Astrocyte of the hippocampus (primary cell): ENCODE measurements at places on chromosomes 5 and 9.

GRCh38 chr5:43192558-43193180 lies 644 bp downstream of the NIM1K start:
- DNase-seq: peak; percentile 53

DNA sequence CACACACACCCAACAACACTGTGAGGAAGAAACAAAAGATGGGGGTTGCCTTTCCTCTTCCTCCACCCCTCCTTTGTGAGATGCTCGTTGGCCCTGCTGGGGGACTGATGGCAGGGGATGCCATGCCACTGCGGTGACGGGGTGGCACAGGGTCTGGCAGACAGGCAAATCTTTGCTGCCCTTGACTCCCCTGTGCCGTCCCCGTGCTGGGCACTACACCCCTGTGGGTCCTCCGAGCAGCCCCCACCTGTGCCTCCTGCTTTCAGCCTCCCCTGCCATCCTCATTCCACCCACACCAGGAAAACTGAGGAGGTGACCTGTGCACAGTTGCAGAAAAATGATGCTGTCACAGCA lies 40.2 kb upstream of the IER5L start:
- DNase-seq: no peak

DNA sequence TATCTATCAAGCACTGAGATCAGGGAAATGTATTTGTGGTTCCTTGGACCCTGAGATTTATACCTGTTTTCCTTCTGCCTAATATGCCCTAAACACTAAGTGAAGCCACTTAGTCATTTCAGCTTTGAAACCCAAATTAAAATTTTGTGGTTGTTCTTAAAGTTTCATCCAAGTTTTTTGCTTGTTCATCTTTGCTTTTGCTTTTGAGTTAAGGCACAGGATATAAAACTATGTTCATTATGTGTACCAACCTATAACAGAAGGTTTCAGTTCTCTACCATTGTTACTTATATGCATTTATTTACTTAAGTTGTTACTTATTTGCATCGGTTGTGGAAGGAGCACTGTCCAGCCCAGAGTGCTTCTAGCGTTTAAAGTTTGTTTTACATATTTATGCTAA lies 382.3 kb downstream of the PTPRD start:
- DNase-seq: no peak

DNA sequence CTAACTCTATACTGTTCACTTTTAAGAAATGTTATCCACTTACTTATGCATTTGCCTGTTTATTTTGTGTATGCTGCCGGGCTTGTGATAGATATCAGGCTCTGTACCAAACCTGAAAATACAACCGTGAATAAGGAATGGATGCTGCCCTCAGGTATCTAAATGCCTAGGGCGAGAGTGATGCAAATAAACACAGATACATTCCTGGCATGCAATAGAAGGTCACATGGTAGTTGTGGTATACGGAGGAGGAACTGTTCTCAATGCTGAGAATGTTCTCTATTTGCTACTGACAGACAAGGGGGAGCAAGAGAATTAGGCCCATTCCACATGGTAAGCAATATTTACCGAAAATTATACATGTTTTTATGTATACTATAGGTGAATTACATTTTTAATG lies 227.8 kb downstream of the ICE1 start:
- DNase-seq: peak; percentile 27

DNA sequence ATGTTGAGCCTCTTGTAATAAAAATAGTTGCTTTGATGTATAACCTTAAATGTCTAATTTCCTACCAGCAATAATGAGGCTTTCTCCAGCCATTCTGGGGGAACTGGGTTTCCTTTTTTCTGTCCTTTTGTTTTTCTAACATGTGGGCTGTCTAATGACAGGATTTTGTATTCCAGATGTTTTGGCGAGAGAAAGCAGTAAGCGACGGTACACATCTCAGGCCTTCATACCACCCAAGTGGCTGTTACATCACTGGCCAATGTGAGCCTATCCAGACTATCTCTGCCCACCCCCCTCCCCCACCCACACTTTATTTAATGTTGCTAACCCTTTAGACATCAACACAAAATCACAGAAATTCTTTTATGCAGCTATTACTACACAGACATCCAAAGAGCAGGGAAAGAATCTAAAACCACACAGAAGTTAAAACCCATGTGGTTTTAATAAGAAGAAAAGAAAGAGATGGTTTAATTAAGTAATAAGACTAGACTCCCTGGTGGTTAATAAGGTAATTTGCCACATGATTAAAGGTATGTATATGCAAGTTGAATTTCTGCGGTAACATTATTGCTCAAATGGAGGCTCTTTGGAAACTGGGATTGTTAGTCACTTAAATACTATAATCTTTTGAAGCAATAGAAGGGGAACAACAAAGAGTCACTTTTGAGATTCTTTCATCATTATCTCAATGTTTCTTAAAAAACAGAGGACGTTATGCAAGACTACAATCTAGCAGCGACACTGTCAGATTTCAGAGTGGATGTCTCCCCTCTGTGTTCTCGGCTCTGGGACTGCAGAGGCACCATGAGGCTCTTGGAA lies 365.1 kb downstream of the ENC1 start:
- DNase-seq: peak; percentile 35

- DNase-seq: peak; percentile 54
These were observed 106.1 kb downstream of the THBS4 start for GRCh38 chr5:80141147-80141671.

DNA sequence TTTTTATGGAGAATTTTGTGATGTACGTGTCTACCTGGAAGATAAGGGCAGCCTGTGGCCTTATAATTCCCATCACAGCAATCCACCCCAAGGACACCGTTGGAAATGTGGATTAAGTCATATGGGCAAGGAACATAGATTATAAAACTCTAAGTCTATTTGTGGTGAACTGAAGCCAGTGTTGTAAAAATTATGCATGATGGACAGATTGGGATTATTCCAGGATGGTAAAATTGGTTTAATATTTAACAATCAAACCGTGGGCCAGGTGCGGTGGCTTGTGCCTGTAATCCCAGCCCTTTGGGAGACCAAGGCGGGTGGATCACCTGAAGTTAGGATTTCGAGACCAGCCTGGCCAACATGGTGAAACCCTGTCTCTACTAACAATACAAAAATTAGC lies 12.9 kb upstream of the SLC6A19 start:
- no peak for DNase-seq

DNA sequence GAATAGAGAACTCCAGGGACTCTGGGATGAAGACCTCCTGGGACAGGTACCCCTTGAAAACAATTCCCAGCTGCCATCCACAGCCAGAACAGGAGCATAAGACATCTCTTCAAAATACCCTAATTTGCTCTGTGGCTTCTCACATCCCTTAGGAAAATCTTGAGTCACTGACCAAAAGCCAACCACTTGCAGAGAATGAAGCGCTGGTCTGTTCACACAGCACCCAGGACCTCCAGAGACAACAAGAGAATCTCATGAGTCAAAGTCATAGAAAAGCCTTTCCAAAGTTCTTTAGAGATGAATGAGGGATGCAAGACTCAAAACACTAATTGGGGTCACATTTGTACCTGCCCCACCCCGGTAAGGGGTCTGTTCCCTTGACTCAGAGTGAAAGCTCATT lies 210.6 kb downstream of the SEMA5A start:
- no peak for DNase-seq

DNA sequence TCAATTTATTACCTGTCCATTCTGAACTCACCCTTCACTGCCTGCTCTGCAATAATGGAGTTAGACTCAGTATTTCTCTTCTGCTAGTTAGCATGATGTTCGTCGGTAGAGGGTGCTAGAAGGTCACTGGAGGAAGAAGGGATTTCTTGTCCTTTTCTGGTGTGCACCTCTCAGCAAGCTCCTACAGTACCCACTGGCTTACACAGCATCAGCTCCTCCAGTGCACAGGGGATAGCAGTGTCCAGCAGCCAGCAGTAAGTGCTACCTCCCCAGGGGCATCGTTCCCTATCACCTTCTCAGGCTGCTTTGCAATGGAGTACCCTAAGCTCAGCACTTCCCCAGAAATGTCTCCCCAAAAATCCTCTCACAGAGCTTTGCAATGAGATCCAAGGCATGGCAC lies 45.9 kb upstream of the APC start:
- DNase-seq: no peak

DNA sequence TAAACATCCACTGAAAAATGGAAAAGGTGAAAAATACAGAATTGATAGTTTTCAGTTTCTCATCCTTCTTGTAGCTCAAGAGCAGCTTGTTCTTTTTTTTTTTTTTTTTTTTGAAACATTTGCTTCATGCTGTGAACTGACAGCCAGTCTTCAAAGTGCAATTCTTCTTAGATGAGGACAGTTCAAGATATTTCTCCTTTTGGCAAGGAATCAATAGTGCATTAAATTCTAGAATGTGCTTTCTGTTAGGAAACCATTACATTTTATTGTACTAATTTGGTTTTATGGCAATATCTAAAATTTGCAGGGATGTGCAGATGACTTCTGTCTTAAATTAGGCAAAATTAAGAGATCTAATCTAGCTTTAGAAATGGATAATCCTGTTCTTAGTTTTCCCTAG lies 969.3 kb upstream of the ACO1 start:
- no peak for DNase-seq

DNA sequence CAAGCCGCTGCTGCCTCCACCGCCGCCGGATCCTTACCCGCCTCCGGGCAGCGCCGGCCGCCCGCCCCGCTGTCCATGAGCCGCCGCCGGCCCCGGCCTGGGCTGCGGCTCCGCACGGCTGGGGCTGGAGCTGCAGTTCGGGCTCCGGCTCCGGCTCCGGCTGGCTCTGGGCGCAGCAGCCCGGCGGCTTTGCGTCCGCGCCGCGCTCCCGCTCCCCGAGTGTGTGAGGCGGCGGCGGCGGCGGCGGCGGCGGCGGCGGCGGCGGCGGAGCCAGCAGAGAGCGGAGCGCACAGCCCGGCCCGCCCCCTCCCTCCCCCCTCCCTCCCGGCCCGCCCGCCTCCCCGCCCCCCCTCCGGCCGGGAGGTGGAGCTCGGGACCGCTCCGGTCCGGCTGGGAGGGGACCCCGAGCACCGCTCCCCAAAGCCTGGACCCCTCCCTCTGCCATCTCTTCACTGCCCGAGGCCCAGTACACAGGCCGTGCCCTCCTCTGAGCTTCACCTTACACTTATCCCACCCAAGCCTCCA lies at the start of gene PCDH1:
TSS of gene PCDH1 (minus strand) at position 225 of the 525 bp plus-strand sequence. CDS start at position 77, 148 bp downstream.
- DNase-seq: peak; percentile 75

GRCh38 chr9:68869022-68869421 lies 144.9 kb downstream of the PRKACG start:
- no peak for DNase-seq

- DNase-seq: no peak
These were observed 863.4 kb downstream of the DNAH5 start for GRCh38 chr5:13081116-13081515.

GRCh38 chr9:34563262-34563661 lies 26.3 kb downstream of the CNTFR start:
- no peak for DNase-seq

DNA sequence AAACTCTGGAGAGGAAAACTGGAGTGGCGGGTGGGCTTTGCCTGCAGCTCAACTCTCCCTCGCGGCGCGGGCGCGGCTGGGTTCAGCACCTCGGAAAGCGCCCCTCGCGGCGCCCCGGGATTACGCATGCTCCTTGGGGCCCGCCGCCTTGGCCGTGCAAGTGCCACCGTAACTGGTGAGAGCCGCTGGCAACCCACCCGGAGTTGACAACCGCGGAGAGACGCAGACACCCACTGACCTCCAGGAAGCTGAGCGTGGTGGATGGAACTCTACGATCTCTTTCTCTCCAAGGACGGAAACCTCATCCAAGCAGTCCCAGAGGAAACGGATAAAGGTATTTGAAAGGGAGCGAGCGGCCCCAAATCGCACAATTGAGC lies 194 bp upstream of the RXFP3 start:
- DNase-seq: peak; percentile 89

DNA sequence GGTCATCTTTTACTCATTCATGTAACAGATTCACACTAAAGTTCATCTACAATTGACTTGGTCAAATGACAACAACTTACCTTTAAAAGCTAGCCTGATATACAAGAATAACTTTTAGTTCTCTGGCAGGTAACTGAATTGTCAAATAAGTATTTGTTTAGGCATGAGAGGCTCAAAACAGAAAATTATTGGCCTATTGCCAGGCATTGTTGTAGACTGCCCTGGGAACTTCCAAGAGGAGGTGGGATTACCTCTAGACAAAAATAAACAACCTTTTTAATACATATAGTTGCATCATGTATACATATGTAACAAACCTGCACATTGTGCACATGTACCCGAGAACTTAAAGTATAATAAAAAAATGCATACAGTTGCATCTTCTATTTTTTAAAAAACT lies 18.2 kb upstream of the SLCO4C1 start:
- no peak for DNase-seq

DNA sequence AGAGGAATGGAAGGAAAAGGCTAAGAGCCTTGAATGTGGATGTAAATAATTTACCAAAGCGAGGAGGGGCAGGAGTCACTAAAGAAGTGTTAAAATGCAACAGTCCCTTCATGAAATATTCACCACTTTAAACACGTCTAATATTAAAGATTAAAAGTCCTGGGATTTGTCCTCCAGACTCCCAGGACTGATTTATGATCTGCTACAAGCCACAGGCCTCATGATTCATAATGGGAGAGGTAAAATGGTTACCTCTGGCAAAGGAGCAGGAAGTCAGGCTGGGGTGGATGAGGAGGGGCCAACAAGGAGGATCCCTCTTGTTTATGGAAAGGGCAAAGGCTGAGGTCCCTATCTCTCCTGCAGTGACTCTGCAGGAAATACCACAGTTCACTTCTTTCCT lies 292.4 kb downstream of the TRIM32 start:
- DNase-seq: no peak

- peak; percentile 44 for DNase-seq
These were observed 291.1 kb upstream of the TUT7 start for GRCh38 chr9:86645303-86645702.
